Suppressor macrophage (primary cell): ENCODE measurements at places on chromosomes 2 and 18.

GRCh38 chr2:204973616-204974015, 428.3 kb downstream of the PARD3B start:
- no peak for DNase-seq

DNA sequence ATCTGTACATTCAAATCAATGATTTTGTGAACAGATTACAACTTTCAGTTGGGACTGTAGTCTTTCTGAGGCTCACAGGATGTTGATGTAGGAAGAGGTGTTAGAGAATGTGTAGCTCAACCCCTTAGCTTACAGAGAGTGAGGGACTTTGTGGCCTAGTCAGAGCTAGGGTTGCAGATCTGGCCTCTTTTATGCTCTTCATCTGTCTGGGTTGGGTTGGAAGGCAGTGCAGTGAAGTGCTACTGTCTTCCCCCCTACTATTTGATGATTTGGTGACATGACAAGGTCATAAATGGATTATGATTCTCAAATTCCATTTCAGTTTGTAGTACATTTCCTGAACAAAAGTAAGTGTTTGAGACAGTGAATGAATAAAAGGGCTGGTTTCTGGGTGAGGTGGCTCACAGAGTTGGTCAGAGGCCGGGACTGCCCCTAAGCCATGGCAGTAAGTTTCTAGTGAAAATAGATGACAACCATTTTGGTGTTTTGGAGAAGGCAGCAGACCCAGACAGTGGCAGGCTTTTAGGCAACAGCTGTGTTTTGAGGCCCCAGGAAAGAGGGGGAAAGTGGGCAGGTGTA, 21.6 kb downstream of the MAP4K4 start:
- no peak for DNase-seq

DNA sequence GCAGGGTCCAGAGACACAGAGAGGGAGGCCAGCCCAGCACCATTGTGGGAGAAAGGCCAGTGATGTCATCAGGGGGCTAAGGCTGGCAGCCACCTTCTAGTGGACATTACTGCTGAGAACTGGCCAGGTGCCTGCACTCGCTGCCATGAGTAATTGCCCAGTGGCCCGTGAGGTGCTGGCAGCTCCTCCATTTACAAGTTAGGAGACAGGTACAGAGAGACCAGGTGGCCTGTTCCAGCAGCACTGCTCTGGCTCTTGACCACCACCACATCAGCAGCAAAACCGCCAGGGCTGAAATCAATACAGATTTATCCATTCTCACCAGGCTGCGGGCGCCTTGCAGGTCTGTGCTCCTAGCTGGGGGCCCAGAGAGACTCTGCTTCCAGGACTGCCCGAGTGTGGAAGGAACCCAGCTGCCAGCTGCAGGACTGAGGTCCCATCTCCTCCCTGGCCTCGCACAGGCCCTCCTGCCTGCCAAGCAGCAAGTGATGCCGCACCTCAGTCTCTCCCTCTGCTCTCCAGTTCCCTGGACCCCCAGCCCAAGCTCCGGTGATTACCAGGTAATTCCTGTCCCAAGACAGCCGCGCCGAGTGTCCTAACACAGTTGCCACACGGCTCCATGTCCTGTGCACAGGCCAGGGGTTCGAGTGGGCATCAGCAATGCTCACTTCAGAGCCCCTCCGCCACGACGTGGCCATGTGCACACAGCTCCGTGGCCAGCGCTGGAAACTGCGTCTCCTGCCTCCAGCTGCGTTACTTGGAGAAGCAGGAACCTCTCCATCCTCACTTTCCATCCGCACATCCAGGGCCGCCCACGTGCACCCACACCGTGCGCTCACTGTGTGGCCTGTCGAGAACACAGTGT, 101.0 kb upstream of the CTDP1 start:
- no peak for DNase-seq

- peak; percentile 39 for DNase-seq
Measured at GRCh38 chr2:190180313-190181122, 118.0 kb upstream of the MSTN start.

- DNase-seq: no peak
Measured at GRCh38 chr18:50855976-50856757, 22.8 kb upstream of the ME2 start.

DNA sequence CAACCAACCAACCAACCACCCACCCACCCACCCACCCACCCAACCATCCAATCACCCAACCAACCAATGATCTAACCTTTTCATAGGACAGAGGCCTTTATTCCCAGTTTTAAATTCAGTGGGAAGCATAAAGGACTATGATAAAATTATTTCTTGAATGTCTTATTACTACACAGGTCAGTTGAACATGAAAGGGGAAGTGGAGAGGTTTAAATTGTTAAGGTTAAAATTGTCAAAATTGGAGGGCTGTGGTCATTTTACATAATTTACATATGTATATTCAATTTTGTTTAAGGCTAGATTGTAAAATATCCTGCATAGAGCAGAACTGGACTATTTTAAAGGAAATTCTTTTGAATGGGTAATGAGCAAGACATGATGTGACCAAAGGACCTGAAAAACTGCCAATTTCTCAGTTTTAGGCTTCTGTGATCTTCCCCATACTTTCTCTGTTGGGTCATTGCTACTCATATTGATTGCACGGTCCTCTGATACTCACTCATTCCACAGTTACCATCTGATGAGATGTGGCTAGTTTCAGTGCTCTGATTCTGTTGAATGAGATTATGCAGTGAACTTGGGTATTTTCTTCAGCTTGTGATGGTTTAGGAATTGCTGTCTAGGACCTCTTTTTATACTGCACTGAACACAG, 127.4 kb downstream of the PLCL1 start:
- no peak for DNase-seq

DNA sequence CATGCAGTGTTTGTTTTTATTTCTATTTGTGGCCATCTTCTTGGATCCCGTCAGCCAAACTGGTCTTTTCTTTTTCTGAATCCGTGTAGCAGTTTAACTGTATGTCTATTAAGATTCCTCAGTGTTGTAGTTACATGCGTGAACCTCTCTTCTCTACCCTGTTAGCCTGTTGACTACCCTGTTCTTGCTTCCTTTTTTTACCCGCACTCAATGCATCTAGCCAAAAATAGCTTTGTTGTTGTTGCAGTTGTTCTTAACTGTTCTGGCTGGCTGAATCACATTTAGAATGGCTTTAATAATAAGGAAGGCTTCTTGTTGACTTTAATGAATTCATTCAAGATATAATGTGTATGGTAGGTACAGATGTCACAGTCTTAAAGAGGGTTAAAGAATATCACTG, 137.1 kb downstream of the LCLAT1 start:
- peak; percentile 45 for DNase-seq

DNA sequence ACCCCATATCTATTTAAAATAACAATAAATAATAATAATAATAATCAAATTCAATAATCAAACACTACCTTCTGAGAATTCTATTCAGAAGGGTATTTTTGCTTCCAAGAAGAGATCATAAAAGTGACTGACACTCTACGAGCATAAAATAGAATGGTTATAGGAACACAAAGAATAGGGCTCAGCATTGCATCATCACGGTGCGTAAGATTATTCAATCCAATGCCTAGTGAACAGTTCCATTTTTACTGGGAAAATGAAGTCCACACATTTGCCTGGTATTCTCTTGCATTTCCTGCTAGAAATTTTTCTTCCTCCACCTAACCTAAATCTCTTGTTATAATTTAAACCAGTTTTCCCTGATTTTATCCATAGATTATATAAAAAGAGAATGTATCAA, 55.8 kb downstream of the AP1S3 start:
- DNase-seq: no peak

DNA sequence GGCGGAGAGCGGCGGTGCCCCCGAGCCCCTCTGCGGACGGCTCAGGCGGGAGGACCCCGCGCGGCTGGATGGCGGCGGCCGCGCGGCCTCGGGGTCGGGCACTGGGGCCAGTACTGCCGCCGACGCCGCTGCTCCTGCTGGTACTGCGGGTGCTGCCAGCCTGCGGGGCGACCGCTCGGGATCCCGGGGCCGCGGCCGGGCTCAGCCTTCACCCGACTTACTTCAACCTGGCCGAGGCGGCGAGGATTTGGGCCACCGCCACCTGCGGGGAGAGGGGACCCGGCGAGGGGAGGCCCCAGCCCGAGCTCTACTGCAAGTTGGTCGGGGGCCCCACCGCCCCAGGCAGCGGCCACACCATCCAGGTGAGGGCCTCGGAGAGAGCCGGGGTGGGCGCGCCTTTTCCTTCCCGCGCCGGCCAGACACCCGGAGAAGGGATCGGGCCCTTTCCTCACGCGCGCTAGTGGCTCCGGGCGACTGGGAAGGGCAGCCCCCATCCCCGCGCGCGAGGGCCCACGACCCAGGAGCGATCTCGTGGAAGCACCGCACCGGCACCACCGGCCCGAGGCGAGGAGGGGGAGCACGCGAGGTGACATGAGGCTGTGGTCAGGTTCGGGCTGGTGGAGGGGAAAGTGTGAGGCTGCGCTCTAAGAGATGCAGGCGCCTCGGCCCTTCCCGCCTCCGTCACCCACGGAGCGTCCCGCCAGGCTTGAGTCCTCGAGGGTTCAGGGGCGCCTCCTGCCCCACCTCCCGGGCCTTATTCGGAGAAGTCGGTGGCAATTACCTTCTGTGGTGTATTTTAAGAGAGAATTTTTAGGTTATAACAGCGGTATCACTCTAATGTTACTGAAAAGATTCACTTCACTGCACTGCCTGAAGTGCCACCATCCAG, 607 bp downstream of the LAMA3 start:
- DNase-seq: no peak

GRCh38 chr2:101770726-101771125, 73.2 kb downstream of the MAP4K4 start:
- peak; percentile 53 for DNase-seq

DNA sequence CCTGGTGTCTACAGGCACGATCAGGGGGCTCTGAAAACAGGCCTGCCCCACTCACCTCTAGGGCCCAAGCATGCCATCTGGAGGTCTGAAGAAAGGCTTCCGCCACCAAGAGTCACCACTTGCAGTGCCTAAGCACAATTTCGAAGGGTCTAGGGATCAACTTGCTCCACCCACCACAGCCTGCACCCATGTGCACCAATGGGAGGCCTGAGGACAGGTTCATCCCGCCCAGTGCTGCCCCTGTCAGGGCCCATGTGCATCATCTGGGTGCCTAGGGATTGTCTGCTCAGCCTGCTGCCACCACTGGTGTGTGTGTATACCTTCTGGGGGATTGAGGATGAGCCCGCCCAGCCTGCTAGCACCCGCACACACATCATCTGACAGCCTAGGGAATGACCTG, 121.0 kb upstream of the ACVR1C start:
- no peak for DNase-seq

DNA sequence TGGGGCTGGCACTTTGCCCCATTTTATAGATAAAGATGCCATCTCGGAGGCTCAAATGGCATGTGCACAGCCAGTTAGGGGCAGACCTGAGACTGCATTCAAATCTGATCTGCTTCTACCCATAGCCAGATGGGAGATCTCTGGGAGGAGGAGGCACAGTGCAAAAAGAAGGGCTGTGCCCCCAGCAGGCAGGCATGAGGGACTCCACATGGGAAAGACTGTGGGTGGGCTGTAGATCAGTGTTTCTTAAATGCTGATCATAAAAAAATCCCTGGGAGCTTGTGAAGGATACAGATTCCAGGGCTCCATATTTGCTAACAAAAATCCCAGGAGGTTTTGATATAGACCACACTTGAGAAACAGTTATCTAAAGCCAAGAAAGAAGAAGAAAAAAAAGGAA, 15.2 kb downstream of the PAX8 start:
- DNase-seq: no peak

DNA sequence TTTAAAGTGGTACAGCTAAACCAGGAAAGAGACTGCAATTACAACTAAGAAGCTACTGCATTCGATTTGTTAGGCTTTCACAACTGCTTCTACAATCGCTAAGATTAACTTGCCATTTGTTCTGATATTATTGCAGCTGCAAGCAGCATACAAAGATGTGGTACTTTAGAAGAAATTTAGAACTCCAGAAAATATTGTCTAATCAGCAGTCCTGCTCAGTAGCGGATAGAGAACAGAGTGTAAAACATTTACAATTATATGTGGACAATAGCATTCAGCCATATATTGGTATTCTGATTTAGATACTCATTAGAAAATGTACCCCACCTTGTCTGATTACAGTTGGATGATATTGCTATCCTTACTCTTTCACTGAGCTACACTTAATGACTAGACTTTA, 265.3 kb downstream of the DCC start:
- DNase-seq: no peak

DNA sequence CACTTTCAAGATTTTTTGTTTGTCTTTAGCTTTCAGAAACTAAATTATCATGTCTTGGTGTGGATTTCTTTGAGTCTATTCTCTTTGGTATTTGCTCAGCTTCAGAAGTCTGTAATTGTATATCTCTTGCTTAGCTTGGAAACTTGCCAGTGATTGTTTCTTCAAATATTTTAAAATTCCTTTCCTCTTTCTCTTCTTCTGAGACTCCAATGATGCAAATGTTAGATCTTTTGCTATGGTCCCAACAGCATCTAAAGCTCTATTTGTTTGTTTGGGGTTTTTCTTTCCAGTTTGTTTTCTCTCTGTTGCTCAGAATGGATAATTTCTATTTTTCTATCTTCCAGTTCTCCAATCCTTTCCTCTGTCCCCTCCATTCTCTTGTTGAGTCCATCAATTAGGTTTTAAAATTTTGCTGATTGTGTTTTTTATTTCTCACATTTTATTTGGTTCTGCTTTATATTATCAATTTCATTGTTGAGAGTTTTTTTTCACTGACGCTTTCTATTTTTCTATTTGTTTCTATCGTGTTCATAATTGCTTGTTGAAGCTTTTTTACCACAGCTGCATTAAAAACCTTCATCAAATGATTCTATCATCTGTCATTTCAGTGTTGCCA, 81.5 kb upstream of the DAPL1 start:
- DNase-seq: no peak

- no peak for DNase-seq
Measured at GRCh38 chr2:206614811-206615210, 27.5 kb upstream of the FAM237A start.

GRCh38 chr2:114238910-114239559, 203.4 kb upstream of the DPP10 start:
- DNase-seq: no peak

DNA sequence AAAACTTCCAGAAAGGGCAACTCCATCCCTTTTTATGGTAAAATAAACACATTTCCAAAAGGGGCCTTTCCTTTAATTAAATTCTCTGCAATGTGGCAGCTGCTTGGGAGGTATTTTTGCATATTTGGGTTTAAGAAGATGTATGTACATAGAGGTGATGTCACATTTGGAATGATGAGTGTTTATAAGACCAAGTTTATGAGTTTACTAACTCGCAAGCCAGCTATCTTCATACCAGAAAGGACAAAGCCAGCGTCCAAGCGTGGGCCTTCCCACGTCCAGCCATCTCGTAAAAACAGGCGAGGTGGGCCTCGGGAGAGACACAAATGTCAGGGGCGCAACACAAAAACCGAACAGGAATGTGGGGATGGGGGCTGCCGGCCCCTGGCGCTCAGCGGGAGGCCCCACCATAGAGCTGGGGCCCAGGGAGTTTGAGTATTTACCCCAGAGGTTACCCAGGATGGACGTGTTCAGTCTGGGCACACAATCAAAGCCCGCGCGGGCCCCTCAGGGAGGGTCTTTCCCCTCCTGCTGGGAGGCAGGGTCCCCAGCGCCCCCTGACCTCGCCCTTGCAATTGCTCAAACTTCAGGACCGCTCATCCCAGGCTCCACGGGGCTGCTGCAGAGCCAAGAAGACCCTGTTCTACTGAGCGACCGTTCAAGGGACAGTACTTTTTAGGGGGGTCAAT, 137.3 kb downstream of the TWIST2 start:
- no peak for DNase-seq

- no peak for DNase-seq
Measured at GRCh38 chr2:80365762-80366161, 61.2 kb upstream of the LRRTM1 start.

- DNase-seq: no peak
Measured at GRCh38 chr2:46485002-46485401, 5.6 kb downstream of the TMEM247 start.
